Cortex of kidney (tissue), 1 donor: ENCODE measurements at places on chromosomes 13 and 19.

GRCh38 chr13:77409412-77409811 lies 82.5 kb upstream of the MYCBP2 start:
- DNase-seq: no peak

DNA sequence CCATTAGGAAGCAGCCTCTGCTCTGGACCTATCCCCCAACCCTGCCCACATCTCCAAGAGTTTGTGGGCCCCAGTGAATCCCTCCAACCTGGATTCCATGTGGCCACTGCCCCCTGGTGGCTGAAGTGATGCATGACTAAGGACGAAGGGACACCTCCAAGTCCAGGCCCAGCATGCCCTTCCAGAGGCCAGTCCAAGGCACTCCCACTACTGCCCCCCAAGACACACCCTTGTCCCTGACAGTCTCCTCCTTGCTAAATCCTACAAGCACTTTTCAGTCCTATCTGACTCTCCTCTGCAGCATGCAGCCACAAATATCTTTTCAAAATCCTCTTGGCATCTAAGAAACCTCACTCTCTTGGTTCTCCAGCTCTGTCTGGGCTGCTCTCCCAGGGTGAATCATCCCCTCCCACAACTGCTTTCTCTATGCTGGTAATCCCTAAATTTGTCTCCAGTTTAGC lies 33.0 kb downstream of the DEDD2 start:
- no peak for DNase-seq

DNA sequence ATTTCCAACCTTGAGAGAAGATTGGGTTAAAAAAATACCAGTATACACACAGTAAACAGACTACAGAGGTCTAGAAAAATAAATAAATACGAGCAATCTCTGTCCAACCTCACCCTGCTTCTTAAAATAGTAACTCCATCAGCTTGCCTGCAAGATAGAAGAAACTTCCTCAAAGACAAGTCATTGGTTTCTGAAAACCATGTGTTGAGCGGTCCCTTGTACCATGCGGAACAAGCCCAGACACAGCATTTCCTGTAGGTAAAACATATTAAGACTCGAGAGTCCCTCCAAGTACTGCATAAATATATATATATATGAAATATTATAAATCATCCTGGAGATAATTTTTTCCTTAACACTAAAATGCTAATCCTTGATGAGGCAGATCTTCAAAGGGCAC lies 157.4 kb downstream of the MZT1 start:
- no peak for DNase-seq

DNA sequence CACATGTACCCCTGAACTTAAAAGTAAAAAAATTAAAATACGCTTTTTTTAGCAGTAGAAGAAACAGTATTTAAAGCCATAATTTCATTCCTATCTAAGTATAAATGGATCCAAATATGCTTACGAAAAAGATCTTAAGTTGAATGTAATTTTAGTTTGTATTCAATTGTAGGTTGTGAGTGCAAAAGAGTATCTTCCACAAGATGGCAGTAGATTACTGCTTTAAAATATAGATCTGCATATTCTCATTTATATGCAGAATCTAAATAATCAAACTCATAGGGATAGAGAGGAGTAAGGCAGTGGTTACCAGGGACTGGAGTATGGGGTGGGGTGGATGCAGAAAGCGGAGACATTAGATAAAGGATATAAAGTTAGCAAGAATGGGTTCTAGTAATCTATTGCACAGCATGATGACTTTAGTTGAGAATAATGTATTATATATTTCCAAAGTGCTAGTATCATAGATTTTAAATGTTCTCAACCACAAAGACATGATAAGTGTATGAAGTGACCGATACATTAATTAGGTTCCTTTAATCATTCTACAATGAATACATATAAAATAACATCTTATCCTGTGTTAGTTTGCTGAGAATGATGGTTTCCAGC lies 14.2 kb downstream of the OR7A17 start:
- DNase-seq: no peak

GRCh38 chr13:97385854-97386253 lies 48.1 kb upstream of the RAP2A start:
- no peak for DNase-seq

- no peak for DNase-seq
Observed at GRCh38 chr13:48804821-48805601, 151.3 kb downstream of the CYSLTR2 start.

GRCh38 chr13:67662997-67663396 lies 432.9 kb upstream of the PCDH9 start:
- DNase-seq: no peak
